ENCODE measurements at places on chromosomes 2 and 18. TPM values are rescaled to one million over a fixed set of nuclear protein-coding genes. Genes with fewer than 3 reads are reported as not detected.

The PMAIP1 gene
- 0.98 TPM for total RNA-seq

The RBM43 gene
- 3.9 TPM for total RNA-seq

The SERPINB10 gene
- total RNA-seq: not detected

The GPAT2 gene
- total RNA-seq: 0.49 TPM

The EFR3B gene
- total RNA-seq: 56.1 TPM

The CYP26B1 gene
- 3.7 TPM for total RNA-seq

The DNAH6 gene
- total RNA-seq: 3.4 TPM

The CBLN2 gene
- total RNA-seq: 219 TPM

The SKA1 gene
- total RNA-seq: 2.0 TPM

The SULT1C4 gene
- total RNA-seq: 16.7 TPM

The ZBTB7C gene
- total RNA-seq: 2.0 TPM

The FLACC1 gene
- total RNA-seq: 3.0 TPM

The DNAJC5G gene
- total RNA-seq: not detected

The TDRD15 gene
- not detected for total RNA-seq

The EML6 gene
- 3.4 TPM for total RNA-seq

The CD8B2 gene
- under 0.01 TPM for total RNA-seq

The MYL1 gene
- not detected for total RNA-seq

The GCKR gene
- total RNA-seq: 0.49 TPM

The MOCOS gene
- total RNA-seq: 0.25 TPM

The NR4A2 gene
- 6.1 TPM for total RNA-seq

The ACVR1 gene
- 21.6 TPM for total RNA-seq

The PAX8 gene
- not detected for total RNA-seq

The SERPINB13 gene
- under 0.01 TPM for total RNA-seq

The REG1B gene
- total RNA-seq: not detected

The SCYGR3 gene
- total RNA-seq: not detected

The FARSB gene
- total RNA-seq: 25.1 TPM

The POTEI gene
- total RNA-seq: under 0.01 TPM

The MSH2 gene
- total RNA-seq: 68.1 TPM

The NYAP2 gene
- 12.5 TPM for total RNA-seq

The ASAP2 gene
- total RNA-seq: 44.5 TPM

The ANKAR gene
- 29.5 TPM for total RNA-seq

The MTX2 gene
- total RNA-seq: 30.5 TPM

The SLC19A3 gene
- total RNA-seq: 1.5 TPM

The SPHKAP gene
- 37.4 TPM for total RNA-seq

The IL37 gene
- not detected for total RNA-seq

The NEB gene
- total RNA-seq: 1.7 TPM

The TUBA4B gene
- not detected for total RNA-seq

The GYPC gene
- 6.9 TPM for total RNA-seq

The EPHA4 gene
- 134 TPM for total RNA-seq

The AKAIN1 gene
- 2.5 TPM for total RNA-seq

The HOXD1 gene
- not detected for total RNA-seq

The IFIH1 gene
- total RNA-seq: 1.7 TPM

The HOXD13 gene
- not detected for total RNA-seq

All from temporal lobe (tissue), 4 donors.